H9 (cell line): ENCODE measurements at places on chromosomes 1 and 21. TPM values are rescaled to one million over a fixed set of nuclear protein-coding genes. Genes with fewer than 3 reads are reported as not detected.
A peak's percentile ranks its signal among the peaks of the same experiment; 100 is the strongest.

DNA sequence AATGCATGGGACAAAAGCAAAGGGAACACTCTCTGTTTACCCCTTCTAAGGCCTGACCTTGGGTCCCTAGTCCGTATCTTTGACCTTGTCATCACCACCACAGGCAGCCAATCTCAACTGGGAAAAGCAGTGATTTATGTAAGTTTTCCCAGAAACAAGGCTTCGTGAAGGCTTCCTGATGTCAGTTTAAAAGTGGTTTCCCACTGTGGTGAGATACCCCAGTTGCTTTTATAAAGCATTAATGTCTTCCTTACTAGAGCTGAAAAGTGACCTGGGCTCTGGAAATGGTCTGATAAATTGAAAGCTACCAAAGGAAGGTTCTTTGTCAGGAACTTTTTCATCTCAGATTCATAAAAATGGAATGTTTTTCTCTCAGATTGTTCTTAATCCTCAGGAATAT, 536.4 kb upstream of the PTBP2 start:
- DNase-seq, result no peak
- peaks cover 1% of the 10 kb centered on the region; the same call in 1 of the 3 replicates for H3K36me3 ChIP-seq

DNA sequence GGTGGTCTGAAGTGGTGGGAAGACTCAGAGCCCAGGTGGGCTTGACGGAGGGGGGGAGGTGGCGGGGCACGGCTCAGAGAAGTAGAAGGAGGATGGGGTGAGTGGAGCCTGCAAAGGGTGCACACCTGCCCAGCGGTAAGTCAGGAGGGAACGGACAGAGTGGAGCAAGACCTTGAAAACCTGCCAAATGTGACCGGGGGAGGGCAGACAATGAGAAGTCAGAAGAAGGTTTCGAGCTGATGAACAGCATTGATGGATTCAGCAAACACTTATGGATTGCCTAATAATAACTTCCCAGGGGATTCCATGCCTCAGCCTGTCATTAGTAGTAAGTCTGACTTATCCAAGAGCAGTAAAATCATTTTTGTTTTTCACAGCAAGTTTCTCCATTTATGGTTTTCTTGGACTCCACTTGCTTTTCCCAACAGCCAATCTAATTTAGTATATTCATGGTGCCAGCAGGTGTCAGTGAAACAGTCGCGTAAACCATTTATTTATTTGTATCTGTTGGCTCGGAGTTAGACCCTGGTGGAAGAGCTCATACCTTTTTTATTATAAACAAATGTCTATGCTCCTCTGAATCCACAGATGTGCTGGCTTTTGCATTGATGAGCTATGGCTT, 279.1 kb downstream of the PCP4 start:
- no peak for DNase-seq
- no peaks in the 10 kb centered on the region for H3K4me1 ChIP-seq
- no peaks in the 10 kb centered on the region for H3K36me3 ChIP-seq

DNA sequence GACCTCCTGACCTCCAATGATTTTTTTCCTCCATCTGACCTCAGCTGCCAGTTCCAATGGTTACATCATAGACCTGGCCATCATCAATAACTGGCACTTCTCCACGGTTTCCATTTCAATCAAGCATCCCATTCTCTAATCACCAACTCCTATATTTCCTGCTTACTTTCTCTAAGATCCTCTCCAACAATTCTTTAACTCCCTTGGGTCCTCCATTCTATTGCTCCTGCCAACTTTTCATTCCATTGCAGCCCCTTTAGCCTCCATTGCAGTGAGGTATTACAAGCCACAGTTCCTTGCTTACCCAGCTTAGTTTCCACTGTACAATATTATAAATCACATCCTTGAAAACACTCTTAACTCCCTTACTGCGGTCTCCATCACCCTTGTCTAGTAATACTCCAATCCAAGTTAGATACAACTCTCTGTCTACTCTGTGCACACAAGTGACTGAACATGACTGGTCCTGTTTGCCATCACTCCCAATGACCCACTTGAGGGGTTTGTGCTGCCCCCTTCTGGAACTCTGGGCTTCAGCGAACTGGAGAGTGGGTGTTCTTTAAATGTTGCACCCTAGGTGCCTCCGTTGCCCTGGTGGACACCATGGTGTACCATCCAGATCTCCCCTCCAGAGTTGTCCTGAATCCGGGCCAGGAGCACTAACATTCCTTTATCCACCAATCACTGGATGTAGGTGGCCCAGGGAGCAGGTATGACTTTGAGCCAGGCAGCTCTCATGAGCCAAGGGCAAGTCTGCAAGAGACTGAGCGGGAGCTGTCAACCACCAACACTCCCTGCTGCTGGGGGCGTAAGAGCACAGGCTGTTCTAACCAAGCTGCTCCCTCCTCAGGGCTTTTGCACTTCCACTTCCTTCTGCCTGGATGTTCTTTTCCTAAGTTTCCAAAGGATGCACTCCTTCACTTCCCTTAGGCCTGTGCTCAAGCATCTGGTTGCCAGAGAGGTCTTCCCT, 3.7 kb upstream of the FNDC7 start:
- no peaks in the 10 kb centered on the region for H3K27me3 ChIP-seq
- peak; percentile 75 for DNase-seq
- H3K27ac ChIP-seq, result no peak overlapping the region
- no peaks in the 10 kb centered on the region for H3K36me3 ChIP-seq

Gene PALMD
- total RNA-seq, result not detected in 2 replicates

Gene NR1I3
- total RNA-seq, result not detected in 2 replicates

DNA sequence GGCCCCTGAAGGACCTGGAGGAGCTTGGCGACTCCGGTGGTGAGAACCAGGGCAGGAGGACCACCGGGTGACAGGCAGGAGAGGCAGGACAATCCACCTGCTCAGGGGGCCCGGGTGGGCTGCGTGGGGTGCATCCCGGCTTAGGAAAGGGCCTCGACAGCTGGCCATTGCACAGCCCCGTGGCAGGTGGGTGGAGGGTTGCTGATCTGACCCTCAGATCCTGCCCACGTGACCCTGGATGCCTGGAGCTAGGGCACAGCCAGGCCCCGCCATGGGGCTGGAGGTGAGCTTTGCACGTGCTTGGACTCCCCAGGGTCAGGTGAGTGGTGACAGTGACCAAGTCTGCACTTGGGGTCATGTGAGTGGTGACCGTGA, 35.5 kb upstream of the SLC19A1 start:
- peaks cover 4% of the 10 kb centered on the region; the same call in 1 of the 2 replicates for H3K4me1 ChIP-seq
- no peak overlapping the region for H3K27ac ChIP-seq
- no peaks in the 10 kb centered on the region for H3K27me3 ChIP-seq
- H3K4me3 ChIP-seq, result no peak overlapping the region
- no peaks in the 10 kb centered on the region for H3K36me3 ChIP-seq

Gene WDR64
- not detected in 2 replicates for total RNA-seq
